Neural crest cell (in vitro differentiated cells): ENCODE measurements at places on chromosomes 6 and 20. TPM values are rescaled to one million over a fixed set of nuclear protein-coding genes. Genes with fewer than 3 reads are reported as not detected.

XKR7 gene
- 4.5 and 4.9 TPM in 2 replicates for total RNA-seq

- no peak for DNase-seq
Observed at GRCh38 chr6:118317581-118318563, 230.2 kb upstream of the PLN start.

- no peak for DNase-seq
Observed at GRCh38 chr20:22682381-22682780, 98.0 kb upstream of the FOXA2 start.

SOBP gene
- total RNA-seq = 23.0 and 24.0 TPM in 2 replicates

- DNase-seq = no peak
Observed at GRCh38 chr20:22544462-22544861, 39.9 kb downstream of the FOXA2 start.

POU5F1 gene
- not detected in 2 replicates for total RNA-seq

KIAA1755 gene
- total RNA-seq = 8.6 and 9.5 TPM in 2 replicates

- DNase-seq = peak; percentile 29
Observed at GRCh38 chr20:47677635-47678453, 107.4 kb downstream of the SULF2 start.

MRS2 gene
- 38.4 and 39.5 TPM in 2 replicates for total RNA-seq

- DNase-seq = no peak
Observed at GRCh38 chr6:109998159-109998785, 20.2 kb downstream of the GPR6 start.

MCHR2 gene
- total RNA-seq = not detected in 2 replicates

DNA sequence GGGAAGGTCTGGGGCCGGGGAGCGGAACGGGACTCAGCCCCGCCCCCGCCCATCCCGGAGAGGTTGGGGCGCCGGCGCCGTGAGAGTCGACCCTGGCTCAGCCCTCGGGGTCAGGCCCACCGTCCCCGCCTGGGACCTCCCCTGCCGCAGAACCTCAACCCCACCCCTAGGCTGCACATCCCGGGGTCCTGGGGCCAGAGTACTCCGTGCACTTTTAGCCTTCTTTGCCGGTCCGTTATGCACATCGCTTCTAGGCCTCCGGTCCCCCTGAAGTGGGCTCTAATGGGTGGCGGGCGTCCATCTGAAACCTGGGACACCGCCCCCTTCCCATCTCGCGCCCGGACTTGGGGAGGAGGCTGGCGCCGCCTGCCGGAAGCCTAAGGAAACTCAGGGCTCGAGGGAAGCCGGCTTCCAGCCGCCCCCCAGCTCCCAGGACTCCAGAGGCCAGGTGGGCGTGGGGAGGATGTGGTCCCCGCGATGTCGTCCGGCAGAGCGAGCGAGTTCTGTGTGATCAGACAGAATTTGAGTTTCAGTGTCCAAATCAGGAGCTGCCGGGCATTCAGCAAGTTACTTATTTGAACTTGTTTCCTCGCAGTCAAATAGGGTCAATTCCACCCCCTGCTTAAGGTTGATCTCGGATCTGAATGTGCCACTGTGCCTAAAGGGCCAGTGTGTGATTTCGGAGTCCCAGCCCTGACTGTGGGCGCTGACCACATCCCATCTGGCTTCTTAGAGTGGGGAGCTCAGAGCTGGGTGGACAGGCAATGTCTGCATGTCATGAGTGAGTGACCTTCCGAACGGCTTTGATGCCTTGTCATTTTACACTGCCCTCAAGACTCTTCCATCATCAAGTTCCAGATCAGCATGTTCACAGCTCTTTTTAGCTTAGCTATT, 47.6 kb downstream of the CPXM1 start:
- peak; percentile 53 for DNase-seq

- DNase-seq = no peak
Observed at GRCh38 chr20:22555791-22556564, 28.4 kb downstream of the FOXA2 start.

DNA sequence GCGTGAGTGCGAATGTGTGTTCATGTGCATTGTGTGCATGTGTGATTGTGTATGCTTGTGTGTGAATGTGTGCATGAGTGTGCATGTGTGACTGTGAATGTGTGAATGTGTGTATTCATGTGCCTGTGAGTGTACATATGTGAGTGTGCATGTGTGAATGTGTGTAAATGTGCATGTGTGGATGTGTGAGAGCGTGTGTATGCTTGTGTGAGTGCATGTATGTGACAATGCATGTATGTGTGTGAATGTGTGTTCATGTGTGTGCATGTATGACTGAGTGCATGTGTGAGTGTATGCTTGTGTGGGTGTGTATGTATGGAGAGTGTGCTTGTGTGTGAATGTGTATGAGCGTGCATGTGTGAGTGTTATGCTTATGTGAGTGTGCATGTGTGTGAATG, 77.4 kb downstream of the SMOC2 start:
- DNase-seq = no peak

- peak; percentile 91 for DNase-seq
Observed at GRCh38 chr6:131063028-131063763, at the start of gene EPB41L2. TSS of gene EPB41L2 (minus strand) at chr6:131063245. CDS start at chr6:130956485, 106,760 bp downstream.

VSX1 gene
- 3.8 and 4.2 TPM in 2 replicates for total RNA-seq

- DNase-seq = no peak
Observed at GRCh38 chr6:47476781-47477496, 650 bp upstream of the CD2AP start.

GRCh38 chr6:27541212-27541932, 68.5 kb upstream of the ZNF184 start:
- no peak for DNase-seq

- DNase-seq = no peak
Observed at GRCh38 chr6:156854466-156855161, 77.4 kb downstream of the ARID1B start.

GRCh38 chr6:62746968-62747367, 460.9 kb upstream of the KHDRBS2 start:
- no peak for DNase-seq

DNA sequence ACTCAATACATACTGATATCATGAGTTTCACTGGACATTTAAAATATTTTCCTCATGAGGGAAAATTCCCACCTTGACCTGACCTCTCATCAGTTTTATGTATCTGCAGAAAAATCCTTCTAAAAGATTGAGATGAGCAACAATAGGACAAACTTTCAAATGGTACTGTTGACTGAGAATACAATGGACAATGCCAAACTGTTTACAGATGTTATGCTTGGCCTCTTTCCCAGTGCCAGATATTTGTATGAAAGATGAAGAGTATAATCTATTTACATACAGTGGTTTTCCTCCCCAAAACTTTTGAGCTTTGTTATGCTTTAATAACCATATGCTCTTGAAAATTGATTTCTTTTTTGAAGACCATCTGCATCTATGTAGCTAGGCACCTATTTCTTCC, 245.1 kb upstream of the RSPO3 start:
- no peak for DNase-seq

DNA sequence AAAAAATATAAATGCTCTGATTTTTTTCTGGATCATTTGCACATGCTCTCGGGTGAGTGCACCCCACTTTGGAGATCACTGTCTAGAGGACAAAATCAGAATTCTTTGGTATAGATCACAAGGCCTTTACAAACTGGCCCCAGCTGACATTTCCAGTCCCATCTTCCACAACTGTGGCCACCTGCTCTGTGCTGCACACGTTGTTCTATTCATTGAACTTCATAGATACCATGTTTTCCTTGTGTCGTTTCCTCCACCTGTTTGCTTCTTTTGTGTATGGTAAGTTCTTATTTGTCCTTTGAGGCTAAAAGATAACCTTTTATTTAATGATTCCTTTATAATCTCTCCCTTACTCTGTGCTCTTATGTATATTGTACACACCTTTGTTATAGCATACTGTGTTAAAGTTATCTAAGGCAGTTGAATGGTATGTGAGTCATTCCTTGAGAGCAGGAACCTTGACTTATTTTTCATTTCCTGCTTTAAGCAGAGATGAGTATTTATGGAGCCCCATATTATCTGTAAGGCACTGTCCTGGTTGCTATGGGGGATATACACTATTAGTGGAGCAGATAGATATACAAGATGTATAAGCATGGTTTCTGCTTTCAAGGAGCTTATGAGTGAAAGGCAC, 12.0 kb upstream of the SLC17A5 start:
- DNase-seq = no peak

DNA sequence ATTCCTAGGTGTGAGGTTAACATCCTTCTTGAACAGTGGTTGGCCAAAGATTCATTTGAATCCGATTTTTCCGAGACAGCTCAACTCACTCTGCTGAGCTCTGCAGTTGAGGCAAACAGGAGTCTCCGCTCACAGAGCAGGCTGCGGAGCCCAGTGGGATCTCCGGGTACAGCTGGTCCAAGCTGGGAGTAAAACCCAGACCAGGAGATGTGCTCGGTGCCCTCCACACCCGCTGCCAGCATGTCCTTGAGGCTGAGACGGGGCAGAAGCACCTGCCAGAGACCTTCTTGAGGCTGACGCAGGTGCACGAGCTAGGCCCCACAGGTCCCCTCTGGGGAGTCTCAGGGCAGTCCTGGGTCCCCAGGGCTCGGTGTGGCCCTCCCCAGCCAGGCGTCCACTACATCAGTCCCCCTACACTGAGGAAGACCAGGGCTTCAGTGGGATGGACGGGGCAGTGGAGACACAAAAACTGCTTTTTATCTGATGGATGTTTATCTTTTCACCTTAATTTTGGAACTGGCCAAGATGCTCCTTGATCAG, 119.0 kb downstream of the AGPAT4 start:
- DNase-seq = no peak

GPX6 gene
- total RNA-seq = not detected in 2 replicates

SEC63 gene
- 109 and 114 TPM in 2 replicates for total RNA-seq

- DNase-seq = no peak
Observed at GRCh38 chr20:2659547-2659946, 4.5 kb downstream of the IDH3B start.

- no peak for DNase-seq
Observed at GRCh38 chr6:125807293-125807692, 16.5 kb downstream of the NCOA7 start.

DNA sequence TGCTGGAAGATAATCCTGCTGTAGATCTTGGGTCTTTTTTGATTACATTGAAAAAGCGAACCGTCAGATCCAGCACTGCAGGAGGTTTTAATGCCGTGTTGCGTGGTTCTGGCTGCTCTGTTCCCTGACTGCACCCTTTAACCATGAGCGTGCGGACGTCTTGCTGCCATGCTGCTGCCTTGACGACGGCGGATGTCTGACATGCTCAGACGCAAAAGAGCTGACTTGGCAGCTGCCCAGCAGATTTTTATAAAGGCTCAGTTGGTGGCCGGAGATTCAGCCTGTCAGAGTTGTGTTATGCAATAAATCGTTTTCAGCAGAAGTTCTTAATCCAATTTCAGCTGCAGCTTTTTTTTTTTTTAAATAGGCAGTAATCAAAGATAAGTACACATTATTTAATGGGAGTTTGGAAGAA, 119.4 kb downstream of the JARID2 start:
- DNase-seq = peak; percentile 16

DSP gene
- 9.4 and 9.5 TPM in 2 replicates for total RNA-seq

WFDC12 gene
- total RNA-seq = not detected in 2 replicates

GRCh38 chr6:41546475-41546865, 289 bp downstream of the FOXP4 start:
- no peak for DNase-seq

GRCh38 chr6:42698217-42698616, 24.2 kb downstream of the PRPH2 start:
- no peak for DNase-seq

DNA sequence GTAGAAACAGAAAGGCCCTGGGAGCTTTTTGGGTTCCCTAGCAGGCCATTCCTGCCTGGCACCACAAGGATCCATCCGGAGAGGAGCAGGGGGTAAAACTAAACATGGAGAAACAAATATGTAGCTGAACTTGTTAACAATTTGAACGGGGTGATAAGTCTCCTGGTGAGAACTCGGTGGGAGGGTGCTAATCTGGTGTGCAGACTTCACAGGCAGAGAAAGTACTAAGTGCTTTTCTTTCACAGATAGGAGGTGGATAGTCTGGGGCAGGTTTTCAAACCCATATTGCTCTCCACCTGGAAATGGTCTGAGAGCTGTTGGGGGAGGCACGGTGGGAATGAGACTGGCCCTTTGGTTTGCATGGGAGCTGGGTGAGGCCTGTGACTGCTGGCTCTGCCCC, 196.3 kb upstream of the FUT9 start:
- DNase-seq = no peak

- no peak for DNase-seq
Observed at GRCh38 chr20:38447251-38447661, 12.1 kb upstream of the SNHG17 start.

- no peak for DNase-seq
Observed at GRCh38 chr6:134431421-134431859, 113.5 kb upstream of the SGK1 start.

ABHD16B gene
- not detected in 2 replicates for total RNA-seq

FERMT1 gene
- 0.23 TPM in 1 of 2 replicates, not detected in the other for total RNA-seq

- DNase-seq = no peak
Observed at GRCh38 chr6:47865206-47865605, 83.4 kb downstream of the OPN5 start.

DNA sequence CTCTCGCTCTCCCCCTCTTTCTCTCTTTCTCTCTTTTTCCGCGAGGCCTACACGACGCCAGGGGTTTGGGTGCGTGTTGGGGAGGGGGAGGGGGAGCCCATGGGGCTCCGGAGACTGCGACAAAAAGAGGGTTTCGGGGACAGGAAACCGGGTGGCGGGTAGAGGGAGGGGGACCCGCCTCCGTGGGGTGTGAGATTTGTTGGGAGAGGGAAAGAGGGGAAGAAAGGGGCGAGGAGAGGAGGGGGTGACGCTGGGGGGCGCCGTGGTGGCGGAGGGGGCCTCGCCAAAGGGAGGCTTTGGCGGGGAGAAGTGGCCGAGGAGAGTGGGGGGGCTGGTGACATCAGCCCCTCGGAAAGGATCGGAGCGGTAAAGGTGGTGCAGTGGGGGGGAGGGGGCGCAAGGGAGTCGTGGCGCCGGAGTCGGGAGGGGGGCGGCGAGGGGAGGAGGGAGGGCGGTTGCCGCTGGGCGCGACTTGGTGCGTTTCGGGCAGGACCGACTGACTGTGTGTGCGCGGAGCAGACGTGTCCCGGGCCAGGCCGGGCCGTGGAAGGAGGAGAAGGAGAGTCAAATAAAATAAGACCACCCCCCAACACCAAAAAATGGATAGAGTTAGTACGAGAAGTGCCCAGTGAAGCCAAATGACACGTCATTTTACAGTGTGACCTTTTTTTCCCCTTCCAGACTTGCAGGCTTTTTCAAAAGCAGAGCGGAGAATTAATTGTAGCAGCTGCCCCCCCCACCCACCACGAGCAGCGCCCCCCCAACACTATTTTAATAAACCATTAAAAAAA, 39.8 kb downstream of the GNAS start:
- DNase-seq = peak; percentile 56

DNA sequence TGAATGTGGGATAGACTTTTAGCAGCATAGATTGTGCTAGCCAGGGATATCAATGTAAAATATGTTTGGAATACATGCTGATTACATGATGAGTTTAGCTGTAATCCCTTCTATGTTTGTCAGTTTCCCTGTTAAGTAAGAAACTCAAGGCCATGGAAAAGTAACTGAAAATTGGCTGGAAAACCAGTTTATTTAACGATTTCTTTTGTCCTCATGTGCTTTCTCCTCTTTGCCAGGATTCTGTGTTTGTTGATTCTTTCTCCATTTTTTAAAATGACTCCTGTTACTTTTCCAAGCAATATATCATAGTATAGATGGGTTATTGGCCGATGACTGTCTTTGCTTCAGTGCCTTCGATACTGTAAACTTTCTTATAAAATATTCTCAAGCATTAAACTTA, 87.5 kb downstream of the SAMD5 start:
- no peak for DNase-seq

PRDM13 gene
- 0.09 and 0.14 TPM in 2 replicates for total RNA-seq

GRCh38 chr6:22755605-22756004, 186.2 kb downstream of the HDGFL1 start:
- no peak for DNase-seq
